AG09309 (cell line): ENCODE measurements at places on chromosomes 6 and 20.

- no peak for DNase-seq
Observed at GRCh38 chr6:27133281-27134227, 113.9 kb upstream of the PRSS16 start.

GRCh38 chr20:58010666-58011065, 217.8 kb downstream of the ANKRD60 start:
- no peak for DNase-seq

- DNase-seq: no peak
Observed at GRCh38 chr6:3848925-3849605, at the start of gene FAM50B. TSS of gene FAM50B (plus strand) at chr6:3849373. CDS start at chr6:3849812, 439 bp downstream.

- no peak for DNase-seq
Observed at GRCh38 chr6:110864824-110865223, 9.8 kb upstream of the AMD1 start.
